Mammary microvascular endothelial cell (primary cell): ENCODE measurements at places on chromosomes 13 and 19. TPM values are rescaled to one million over a fixed set of nuclear protein-coding genes. Genes with fewer than 3 reads are reported as not detected.

NLRP5 gene
- total RNA-seq = not detected in 2 replicates

BEST2 gene
- not detected in 2 replicates for total RNA-seq

DAND5 gene
- total RNA-seq = 0.07 TPM in 1 of 2 replicates, not detected in the other

COL4A1 gene
- 954 and 965 TPM in 2 replicates for total RNA-seq

CYP4F12 gene
- not detected in 2 replicates for total RNA-seq

SLITRK6 gene
- total RNA-seq = not detected in 2 replicates

MZT1 gene
- 27.6 and 30.1 TPM in 2 replicates for total RNA-seq

SPIB gene
- total RNA-seq = not detected in 2 replicates

STXBP2 gene
- total RNA-seq = 21.4 and 27.1 TPM in 2 replicates

KEAP1 gene
- 83.8 and 86.8 TPM in 2 replicates for total RNA-seq

KLK12 gene
- not detected in 2 replicates for total RNA-seq

CDX2 gene
- not detected in 2 replicates for total RNA-seq

FCAR gene
- not detected in 2 replicates for total RNA-seq

ZNF738 gene
- total RNA-seq = 3.3 and 6.7 TPM in 2 replicates

MIA gene
- total RNA-seq = not detected in 2 replicates

CCL25 gene
- total RNA-seq = not detected in 2 replicates
